ENCODE measurements at places on chromosomes 5 and 9. TPM values are rescaled to one million over a fixed set of nuclear protein-coding genes. Genes with fewer than 3 reads are reported as not detected.

GRCh38 chr9:24816006-24816405 lies 270.3 kb upstream of the IZUMO3 start:
- H3K27ac ChIP-seq, result no peak overlapping the region
- no peaks in the 10 kb centered on the region for H3K4me1 ChIP-seq
- no peak for DNase-seq
- no peak overlapping the region for H3K4me3 ChIP-seq
- H3K27me3 ChIP-seq, result no peaks in the 10 kb centered on the region

- H3K27ac ChIP-seq, result no peak overlapping the region
- no peaks in the 10 kb centered on the region for H3K27me3 ChIP-seq
- H3K4me1 ChIP-seq, result no peaks in the 10 kb centered on the region
- peaks cover 45% of the 10 kb centered on the region for H3K36me3 ChIP-seq
- no peak for DNase-seq
Observed at GRCh38 chr5:132592521-132592920, 35.7 kb downstream of the RAD50 start.

DNA sequence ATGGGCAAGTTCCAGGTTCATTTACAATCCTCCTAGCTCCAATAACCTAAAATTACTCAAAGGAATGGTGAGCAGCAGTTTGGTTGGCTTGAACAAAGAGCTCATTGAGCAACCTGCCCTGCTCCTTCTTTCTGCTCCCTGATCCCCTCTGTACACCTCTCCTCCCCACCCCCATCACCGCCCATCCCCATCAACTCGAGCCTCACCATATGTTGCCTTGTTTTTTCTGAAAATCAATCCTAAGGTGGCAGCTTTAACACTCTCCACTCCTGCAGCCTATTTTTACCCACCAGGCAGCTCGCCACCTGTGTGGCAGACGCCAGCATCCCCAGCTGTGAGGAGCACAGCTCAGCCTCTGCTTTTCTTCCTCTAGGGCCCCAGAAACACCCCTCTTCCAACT lies 533.4 kb upstream of the BRINP1 start:
- H3K36me3 ChIP-seq, result no peaks in the 10 kb centered on the region
- no peaks in the 10 kb centered on the region for H3K4me1 ChIP-seq
- no peak for DNase-seq
- H3K27me3 ChIP-seq, result no peaks in the 10 kb centered on the region
- no peak overlapping the region for H3K27ac ChIP-seq
- H3K4me3 ChIP-seq, result no peak overlapping the region

The VCAN gene
- total RNA-seq, result 543 TPM

DNA sequence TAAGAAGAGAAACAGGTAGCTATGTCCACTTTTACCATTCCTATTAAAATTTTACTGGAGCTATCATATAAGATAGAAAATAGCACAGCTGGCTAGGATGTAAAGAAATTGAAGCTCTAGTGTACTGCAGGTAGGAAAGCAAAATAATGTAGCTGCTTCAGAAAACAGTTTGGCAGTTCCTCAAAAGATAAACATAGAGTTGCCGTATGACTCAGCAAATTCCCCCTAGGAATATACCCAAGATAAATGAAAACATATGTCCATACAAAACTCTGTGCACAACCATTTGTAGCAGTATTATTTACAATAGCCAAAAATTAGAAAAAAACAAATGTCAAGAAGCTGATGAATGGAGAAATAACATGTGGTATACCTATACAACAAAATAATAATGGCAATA lies 64.6 kb upstream of the SHISAL2B start:
- peak; percentile 17 for DNase-seq
- no peak overlapping the region for H3K4me3 ChIP-seq
- no peaks in the 10 kb centered on the region for H3K36me3 ChIP-seq
- peaks cover 3% of the 10 kb centered on the region for H3K4me1 ChIP-seq

GRCh38 chr9:27396495-27396894 lies 99.5 kb upstream of the EQTN start:
- no peaks in the 10 kb centered on the region for H3K4me1 ChIP-seq
- no peak overlapping the region for H3K27ac ChIP-seq
- H3K4me3 ChIP-seq, result no peak overlapping the region

The TMC1 gene
- total RNA-seq, result not detected
